ENCODE measurements at places on chromosomes 3 and 15.

- no peak for DNase-seq
Measured at GRCh38 chr3:26064297-26064696, 274.4 kb downstream of the OXSM start.

DNA sequence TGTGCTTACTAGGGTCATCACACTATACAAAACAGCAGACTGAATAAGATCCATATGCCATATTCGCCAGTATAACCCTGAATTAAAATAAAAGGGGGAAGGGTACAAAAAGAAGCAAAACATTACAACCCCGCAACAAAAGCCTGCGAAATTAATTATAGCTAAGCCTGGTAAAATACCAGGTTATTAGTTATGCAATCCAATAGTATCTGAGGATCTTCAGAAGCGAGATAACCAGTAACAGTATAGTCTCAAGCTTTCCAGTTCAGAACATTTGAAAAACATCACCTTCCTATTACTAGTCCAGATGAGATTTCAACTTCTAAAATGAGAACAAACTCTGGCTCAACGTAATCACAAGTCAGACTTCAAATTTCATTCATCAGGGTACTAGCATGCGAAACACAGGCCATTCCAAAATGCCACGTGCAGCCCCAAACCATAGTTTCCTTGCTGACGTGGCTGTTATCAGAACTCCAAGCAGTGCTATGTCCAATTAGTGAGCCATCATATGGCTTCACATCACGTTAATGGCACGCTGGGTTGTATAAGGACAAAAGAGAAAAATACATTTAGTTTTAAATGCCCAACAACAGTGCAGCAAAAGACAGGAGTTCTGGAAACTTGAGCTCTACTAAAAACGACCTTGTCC is 1.1 kb downstream of the SSR3 start:
- DNase-seq = no peak

DNA sequence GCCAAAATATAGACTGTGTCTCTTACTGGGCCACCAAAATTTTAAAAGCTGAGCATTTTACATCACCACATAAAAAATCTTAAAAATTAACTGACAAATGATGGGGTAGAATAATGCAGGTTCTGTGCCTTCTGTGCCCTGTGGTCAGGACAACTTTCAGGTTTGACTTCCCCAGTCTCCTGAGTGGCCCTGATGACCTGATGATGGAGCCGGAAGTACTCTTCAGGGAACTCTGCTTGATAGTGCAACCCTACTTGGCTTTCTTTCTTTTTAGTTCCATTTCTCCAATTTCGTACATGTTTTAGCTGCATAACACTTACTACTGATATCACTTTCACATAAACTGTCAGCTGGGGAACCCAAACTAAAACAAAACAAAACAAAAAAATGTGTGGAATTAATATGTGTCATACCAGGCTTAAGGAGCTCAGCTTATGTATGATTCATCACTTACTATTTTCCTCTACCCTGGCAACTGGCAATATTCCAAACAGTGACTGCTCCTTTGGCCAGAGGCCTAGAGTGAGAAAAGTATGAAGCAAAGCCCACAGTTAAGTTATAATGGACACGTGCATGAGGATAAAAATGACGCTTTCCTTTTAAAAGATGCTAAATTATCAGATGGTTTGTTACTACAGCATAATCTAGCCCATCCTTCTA is 194.3 kb downstream of the BCHE start:
- no peak for DNase-seq

DNA sequence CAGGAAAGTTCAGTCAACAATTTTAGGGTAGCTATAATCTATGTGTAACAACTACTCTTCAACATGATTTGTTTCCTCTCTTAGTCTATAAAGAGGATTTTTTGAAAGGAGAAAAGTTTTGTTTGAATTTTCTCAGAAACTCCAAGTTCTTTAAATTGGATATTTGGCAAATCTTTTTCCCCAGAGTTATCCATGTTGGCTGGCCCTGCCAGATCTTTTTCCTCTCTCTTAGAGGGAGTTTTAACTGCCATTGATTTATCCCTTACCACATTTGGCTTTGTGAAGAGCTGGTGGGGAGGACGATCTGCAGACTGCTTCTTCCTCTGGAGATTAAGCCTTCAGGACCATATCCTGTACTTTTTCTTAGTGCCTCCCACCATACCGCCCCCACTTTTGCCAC is 64.9 kb upstream of the ROPN1 start:
- no peak for DNase-seq

- no peak for DNase-seq
Measured at GRCh38 chr3:4015426-4015825, 216.2 kb downstream of the LRRN1 start.

DNA sequence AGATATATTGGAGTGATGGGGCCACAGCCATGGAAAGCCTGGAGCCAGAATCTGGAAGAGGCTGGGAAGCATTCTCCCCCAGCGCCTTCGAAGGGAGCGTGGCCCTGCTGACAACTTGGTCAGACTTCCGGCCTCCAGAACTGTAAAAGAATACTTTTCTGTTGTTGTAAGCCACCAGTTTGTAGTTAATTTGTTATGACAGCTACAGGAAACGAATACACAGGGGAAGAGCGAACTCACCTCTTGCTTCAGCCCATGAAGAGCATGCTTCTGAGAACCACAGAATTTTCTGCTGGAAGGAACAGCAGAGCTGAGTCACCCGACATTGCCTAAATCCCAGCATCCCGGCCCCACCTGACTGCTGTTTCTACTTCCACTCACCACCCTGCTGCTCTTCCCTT is 501.7 kb downstream of the SHQ1 start:
- DNase-seq = no peak

DNA sequence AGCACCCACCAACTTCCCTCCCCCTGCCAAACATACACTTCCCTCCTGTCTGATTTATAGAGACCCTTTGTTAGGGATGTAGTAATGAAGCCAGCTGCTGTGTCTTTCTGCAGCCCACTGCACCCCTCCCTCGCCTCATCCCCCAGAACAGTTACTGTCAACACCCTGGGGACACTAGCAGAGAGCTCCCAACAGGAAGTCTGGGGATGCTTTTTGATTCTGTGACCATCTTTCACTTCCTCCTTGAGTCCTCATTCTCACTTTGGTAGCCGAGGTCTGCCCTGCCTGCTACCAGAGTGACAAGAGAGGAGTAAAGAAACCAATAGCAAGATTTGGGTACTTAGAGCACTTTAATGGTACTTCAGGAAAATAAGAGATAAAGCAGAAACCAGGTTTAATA is 201.6 kb downstream of the SATB1 start:
- DNase-seq = no peak

- no peak for DNase-seq
Measured at GRCh38 chr15:71048913-71049675, 66.2 kb upstream of the THSD4 start.

DNA sequence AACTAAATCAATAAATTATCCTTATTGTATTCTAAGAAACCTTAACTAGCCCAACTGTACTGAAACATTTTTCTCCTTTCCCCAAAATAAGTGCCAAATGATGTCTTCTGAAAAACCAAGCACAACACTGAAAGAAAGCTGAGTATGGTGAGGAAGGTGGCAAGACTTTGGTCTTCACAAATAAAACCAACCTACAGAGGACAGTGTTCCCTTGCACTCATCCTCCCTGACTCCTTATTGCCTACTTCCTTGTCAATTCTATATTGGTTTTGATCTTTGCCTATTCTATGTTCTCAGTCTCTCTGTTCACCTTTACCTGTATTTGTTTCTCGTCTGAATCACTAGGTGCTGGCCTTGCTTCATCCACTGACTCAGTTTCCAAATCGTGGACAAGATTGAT is 490.1 kb upstream of the ZNF385D start:
- DNase-seq = no peak

DNA sequence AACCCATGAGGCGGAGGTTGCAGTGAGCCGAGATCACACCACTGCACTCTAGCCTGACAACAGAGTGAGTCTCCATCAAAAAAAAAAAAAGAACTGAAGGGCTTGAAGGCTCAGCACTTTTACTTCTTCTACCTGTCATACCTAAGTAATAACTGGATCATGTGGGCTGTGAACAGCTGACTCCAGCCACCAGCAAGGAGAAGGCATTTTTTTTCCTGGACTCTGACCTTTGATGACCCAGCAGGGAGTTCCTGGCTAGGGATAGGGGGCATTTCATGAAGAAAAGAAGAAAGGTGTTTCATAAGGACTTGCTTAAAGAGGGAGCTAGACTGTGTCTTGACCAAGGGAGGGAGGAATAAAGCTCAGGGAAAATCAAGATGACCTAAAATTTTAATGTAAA is 266.0 kb downstream of the ZNF621 start:
- no peak for DNase-seq

- DNase-seq = no peak
Measured at GRCh38 chr3:171960159-171960558, 79.2 kb upstream of the FNDC3B start.

DNA sequence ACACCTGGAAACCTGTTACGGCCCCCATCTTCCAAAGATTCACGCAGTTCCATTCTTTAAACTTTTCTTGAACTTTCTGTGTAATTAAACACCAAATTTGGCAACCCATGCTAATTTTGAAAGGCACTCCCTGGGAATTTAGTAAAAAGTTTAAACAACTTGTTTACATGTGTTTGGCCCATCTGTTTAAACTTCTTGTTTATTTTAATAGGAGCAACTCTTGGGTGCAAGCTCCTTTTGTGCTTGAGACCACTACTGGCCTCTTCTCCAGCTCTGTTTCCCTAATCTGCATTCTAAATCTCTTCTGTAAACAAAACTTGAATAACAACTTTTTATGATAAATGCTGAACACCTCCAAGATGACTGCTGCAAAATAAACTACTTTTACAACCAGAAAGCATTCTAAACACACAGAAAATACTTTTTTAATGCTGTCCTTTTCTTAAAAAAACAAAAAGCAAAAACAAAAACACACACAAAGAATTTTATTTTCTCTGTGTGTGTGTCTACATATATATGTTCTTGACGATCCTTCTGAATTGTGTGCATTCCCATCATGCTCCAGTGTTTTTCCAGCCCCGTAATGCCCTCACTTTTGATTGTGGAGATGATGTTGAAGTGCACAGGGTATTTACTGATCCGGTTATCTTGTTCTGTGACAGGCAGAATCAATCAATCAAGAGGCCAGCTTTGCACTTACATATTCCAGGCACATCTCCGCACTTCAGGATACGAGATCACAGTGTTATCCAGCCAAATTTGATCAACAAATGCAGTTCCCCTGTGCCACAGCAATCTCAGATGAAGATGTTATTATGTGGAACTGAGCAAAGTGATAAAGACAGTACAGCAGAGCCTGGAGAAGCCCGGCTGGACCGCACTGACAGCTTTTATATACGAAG is 416.9 kb downstream of the FOXP1 start:
- DNase-seq = no peak

DNA sequence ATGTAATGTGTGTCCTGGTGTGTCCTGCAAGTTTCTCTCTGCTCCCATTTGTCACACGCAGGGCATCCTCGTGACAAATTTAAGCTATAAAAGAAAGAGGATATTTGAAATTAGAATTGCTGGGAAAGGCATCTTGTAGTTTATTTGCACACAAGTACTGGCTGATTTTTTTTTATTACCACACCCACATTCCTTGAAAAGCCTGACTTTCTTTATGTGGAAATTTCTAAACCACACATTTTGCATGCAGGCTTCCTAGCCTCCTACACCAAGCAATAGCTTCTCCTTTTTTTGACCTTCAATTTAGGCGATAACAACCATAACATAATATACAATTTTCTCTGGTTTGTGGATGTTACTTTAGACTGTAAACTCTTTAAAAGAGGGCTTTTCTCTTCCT is 126.1 kb downstream of the SERPINI1 start:
- DNase-seq = no peak

DNA sequence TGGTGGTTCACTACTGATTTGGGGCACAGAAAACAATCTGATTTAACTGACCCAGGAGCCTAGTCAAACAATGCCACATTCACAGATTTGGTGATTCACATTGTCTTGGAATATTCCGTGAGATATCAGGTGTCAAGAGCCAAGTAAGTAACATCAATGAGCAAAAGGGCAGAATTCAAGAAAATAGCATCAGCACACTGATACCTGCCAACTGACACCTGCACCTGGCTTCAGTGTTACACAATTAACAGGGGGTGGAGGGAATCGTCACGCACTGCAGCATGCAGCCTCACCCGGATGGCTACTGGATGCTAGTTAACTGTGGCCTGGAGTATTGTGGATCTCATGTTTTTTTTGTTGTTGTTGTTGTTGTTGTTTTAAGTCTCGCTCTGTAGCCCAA is 17.6 kb downstream of the CCNL1 start:
- DNase-seq = no peak

DNA sequence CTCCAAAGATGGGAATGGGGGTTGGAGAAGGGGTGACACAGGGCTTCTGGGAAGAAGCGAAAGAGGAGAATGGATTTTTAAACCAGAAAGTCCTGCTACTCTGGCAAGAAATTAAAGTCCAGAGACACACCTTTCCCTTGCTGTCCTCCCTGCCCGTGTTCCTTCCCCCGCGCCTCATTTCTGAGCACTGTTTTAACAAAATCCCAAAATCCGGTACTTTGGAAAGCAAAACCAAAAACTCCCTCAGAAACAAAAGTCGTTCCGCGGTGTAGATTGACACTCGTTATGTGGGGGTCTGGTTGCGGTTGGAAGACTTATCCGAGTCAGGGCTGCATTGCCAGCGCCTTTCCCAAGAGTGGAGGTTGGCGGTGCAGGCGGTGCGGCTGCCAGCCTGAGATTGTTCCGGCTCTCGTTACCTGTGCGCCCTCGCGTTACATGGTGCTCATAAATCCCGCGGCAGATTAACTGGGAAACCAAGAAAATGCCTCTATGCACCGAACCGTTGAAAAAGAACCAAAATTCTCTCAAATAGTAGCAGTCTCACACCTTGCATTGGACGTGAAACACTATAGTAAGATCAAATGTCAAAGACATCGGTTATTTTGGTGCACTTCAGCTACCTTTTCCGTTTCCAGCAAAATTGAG is 217.7 kb downstream of the MEIS2 start:
- DNase-seq = no peak

DNA sequence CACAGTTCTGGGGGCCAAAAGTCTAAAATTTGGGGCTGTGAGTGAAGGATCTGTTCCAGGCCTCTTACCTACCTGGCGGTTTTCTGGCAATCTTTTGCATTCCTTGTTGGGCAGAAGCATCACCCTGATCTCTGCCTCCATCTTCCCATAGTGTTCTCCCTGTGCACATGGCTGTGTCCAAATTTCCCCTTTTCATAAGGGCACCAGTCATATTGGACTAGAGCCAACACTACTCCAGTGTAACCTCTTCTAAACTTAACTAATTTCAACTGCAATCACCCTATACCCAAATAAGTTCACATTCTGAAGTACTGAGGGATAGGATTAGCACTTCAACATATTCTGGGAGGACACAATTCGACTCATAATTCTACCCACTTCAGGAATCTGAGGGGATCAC is 85.0 kb downstream of the CCNL1 start:
- no peak for DNase-seq

GRCh38 chr15:65828585-65828984 is 36.5 kb upstream of the DENND4A start:
- DNase-seq = no peak

DNA sequence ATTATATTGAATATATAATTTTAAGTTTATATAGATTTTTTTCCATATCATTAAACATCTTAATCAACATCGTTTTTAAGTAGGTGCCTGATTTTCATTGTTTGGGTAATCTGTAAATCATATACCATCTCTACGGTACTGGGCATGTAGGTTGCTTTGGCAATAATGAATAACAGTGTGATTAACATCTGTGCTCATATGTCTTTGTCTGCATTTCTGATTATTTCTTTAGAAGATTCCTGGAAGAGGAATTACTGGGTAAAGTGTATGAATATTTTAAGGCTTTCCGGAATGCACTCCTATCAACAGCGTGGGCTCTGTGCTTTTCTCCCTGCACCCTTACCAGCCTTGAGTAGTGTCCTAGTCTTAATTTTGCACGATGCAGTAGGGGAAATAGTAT is 119.8 kb upstream of the LIPC start:
- DNase-seq = no peak

- no peak for DNase-seq
Measured at GRCh38 chr3:194777729-194778128, 92.0 kb downstream of the FAM43A start.

All from activated CD4-positive, alpha-beta T cell treated with anti-CD3 and anti-CD28 coated beads for 1 hour (primary cell).